ENCODE measurements at places on chromosomes 16 and 17. TPM values are rescaled to one million over a fixed set of nuclear protein-coding genes. Genes with fewer than 3 reads are reported as not detected.

DNA sequence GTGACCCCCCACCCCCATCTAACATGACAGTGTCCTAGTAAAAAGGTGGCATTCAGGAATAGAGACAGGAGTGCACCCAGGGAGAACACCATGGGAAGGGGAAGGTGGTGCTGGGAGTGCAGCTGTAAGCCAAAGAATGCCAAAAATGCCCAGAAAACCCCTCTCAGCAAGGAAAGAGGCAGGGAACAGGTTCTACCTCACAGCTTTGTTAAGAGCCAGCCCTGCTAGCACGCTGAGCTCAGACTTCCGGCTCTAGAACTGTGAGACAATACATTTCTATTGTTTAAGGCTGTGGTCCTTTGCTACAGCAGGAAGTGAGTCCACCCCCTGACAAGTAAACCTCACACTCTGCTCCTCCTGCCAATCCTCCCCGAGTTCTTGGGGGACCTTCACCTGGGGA is 302.4 kb upstream of the N4BP1 start:
- no peak overlapping the region for H3K4me3 ChIP-seq
- H3K27me3 ChIP-seq, result no peaks in the 10 kb centered on the region
- H3K36me3 ChIP-seq, result no peaks in the 10 kb centered on the region
- no peaks in the 10 kb centered on the region for H3K4me1 ChIP-seq
- H3K27ac ChIP-seq, result no peak overlapping the region
- DNase-seq, result no peak

GRCh38 chr16:5234295-5235050 is 136.9 kb upstream of the EEF2KMT start:
- no peak overlapping the region for H3K27ac ChIP-seq
- H3K36me3 ChIP-seq, result no peaks in the 10 kb centered on the region
- no peak overlapping the region for H3K4me3 ChIP-seq
- no peak for DNase-seq

AXIN1 gene
- total RNA-seq, result 14.8 TPM

- no peaks in the 10 kb centered on the region for H3K36me3 ChIP-seq
- no peak overlapping the region for H3K4me3 ChIP-seq
- no peaks in the 10 kb centered on the region for H3K27me3 ChIP-seq
- peaks cover 18% of the 10 kb centered on the region for H3K4me1 ChIP-seq
- H3K27ac ChIP-seq, result no peak overlapping the region
Observed at GRCh38 chr17:46785696-46786095, 32.8 kb downstream of the WNT3 start.

GRCh38 chr17:36661047-36661666 is 59.8 kb downstream of the MRM1 start:
- peaks cover 5% of the 10 kb centered on the region for H3K27me3 ChIP-seq
- H3K27ac ChIP-seq, result no peak overlapping the region
- H3K4me3 ChIP-seq, result no peak overlapping the region
- peaks cover 8% of the 10 kb centered on the region for H3K4me1 ChIP-seq

TMEM114 gene
- not detected for total RNA-seq

DNA sequence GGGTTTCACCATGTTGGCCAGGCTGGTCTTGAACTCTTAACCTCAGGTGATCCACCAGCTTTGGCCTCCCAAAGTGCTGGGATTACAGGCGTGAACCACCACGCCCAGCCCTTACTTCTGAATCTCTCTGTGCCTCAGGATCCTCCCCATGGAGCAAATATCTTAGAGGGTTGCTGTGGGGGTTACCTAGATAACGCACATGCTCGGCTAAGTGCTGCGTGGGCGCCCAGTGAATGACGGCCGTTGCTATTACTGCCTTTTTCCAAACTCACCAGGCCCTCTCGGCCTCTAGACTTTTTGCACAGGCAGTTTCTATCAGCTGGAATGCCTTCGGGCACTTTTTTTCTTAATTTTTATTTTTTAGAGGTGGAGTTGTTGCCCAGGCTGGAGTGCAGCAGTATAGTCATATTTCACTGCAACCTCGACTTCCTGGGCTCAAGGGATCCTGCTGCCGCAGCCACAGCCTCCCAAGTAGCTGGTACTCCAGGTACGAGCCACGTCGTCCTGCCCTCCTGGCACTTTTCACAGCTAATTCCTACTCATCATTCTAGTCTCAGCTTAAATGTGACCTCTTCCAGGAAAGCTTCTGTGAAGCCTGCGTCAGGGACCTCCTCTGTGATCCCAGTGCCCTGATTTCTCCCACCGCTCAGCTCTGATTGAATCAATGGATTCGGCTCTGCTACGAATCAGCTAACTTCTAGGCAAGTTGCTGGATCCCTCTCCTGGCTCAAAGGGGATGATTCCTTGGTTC is 8.6 kb downstream of the CCDC102A start:
- H3K36me3 ChIP-seq, result no peaks in the 10 kb centered on the region
- H3K27me3 ChIP-seq, result no peaks in the 10 kb centered on the region
- no peak for DNase-seq
- H3K27ac ChIP-seq, result no peak overlapping the region
- no peak overlapping the region for H3K4me3 ChIP-seq

KRTAP2-1 gene
- total RNA-seq, result not detected

VAT1L gene
- total RNA-seq, result 2.3 TPM

DNA sequence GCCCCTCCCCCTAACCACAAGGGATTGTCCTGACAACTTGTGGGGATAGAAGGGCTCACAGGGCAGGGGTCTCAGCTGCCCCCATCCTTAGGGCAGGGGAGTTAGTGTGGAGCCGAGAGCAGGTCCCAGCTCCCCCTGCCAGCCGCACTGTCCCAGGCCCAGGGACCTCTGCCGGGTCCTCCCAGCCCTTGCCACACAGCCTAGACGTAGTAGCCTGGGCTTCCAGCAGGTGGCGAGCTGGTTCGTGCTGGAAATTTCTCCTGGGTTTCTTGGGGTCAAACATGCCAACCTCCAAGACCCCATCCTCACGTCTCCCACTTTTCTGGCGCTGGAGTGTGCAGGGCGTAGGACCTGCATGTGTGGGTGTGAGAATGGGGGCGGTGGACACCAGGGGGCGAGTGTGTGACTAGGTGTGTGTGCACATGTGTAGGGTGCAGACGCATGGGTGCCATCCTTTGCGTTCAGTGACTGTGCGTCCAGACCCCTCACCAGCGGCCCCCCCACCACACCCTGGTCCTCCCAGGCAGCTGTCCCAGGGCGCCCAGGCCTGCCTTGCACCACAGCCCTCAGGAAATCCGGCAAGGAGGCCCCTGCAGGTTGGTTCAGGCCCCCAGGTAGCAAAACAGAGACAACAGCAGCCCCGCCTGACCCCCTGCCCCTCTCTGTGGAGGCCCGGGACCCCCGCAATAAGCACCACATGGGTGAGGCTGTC is 29.5 kb downstream of the SBK1 start:
- no peak overlapping the region for H3K4me3 ChIP-seq
- no peak overlapping the region for H3K27ac ChIP-seq
- no peaks in the 10 kb centered on the region for H3K36me3 ChIP-seq

MT1G gene
- 413 TPM for total RNA-seq

Data from body of pancreas (tissue), 4 donors.